Left colon (tissue), 2 donors: ENCODE measurements at places on chromosomes 12 and 14. TPM values are rescaled to one million over a fixed set of nuclear protein-coding genes. Genes with fewer than 3 reads are reported as not detected.

- DNase-seq = no peak
Measured at GRCh38 chr12:44158746-44159145, 322.9 kb downstream of the TMEM117 start.

Gene GYS2
- not detected for total RNA-seq

GRCh38 chr14:104461676-104462449 lies 117.7 kb upstream of the C14orf180 start:
- no peak for DNase-seq

Gene TMEM260
- total RNA-seq = 17.9 TPM

- no peak for DNase-seq
Measured at GRCh38 chr12:50569876-50570275, 65.1 kb downstream of the DIP2B start.

Gene LHX5
- total RNA-seq = not detected

DNA sequence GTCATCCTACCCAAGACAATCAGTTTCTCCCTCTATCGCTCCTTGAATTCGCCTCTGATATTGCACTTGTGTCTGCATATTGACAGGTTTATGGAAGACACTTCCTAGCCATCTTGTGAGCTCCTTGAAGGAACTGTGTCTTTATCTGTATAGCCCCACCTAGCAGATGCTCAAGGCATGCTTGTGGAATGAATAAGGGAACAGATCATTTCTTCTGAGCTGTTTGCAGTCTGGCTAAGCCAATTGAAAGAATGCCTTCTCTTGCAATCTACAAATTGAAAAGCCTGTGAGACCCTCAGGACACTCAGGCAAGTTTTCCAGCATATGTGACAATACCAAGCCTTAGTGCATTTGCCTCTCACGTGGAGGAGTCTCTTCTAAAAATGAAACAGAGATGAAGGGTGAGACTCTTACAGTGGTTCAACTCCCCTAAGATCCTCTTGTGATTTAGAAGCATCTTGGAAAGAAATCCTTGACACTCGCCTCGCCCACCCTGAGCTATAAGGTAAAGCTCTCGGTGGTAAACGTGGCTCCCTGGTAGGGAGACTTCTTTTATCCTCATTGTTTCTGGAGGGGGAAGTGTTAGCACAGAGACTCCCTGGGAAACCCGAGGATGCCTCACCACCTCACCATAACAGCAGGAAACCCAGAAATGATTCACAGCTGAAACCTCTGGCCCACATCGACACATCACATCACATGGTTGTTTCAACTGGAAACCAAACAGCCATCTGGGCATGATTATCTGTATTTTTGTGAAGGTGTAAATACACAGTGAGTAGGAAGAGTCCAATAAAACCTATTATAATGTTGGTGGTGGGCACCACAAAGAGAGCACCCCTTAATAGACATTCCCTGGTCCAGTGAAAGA lies 112.3 kb upstream of the BCL2L14 start:
- DNase-seq = no peak

GRCh38 chr12:6788972-6789924 lies at the start of gene CD4:
CD4 (plus strand) TSS chr12:6789528; CDS start chr12:6800139, 10,611 bp downstream.
- peak; percentile 64 for DNase-seq

DNA sequence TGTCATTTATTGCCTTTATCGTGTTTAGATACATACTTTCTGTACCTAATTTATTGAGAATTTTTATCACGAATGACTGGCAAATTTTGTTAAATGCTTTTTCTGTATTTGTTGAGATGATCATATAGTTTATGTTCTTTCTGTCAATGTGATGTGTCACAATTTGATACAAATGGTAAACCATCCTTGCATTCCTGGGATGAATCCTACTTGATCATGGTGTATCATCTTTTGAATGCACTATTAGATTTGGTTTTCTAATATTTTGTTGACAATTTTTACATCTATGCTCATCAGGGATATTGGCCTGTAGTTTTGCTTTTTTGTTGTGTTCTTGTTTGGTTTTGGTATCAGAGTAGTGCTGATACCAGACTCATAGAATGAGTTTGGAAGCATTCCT lies 185.1 kb downstream of the NUBPL start:
- no peak for DNase-seq

Gene VDR
- 154 TPM for total RNA-seq

DNA sequence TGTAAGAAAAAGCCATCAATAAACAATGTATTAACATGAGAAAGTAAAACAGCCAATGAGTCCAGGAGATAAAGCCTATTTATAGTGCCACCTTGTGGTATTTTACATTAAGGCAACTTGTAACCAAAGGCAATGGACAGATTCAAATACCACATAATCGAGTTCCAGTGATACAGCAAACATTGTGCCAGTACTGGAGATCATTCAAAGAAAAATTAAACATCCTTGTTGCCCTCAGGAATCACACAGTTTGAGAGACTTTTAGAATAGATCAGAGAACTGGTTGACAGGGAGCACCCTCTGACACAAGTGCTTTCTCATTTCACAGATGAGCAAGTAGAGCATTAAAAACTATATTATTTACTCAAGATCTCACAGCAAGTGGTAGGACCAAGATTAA lies 98.1 kb downstream of the DDHD1 start:
- no peak for DNase-seq

GRCh38 chr12:19912991-19913390 lies 455.3 kb upstream of the PDE3A start:
- DNase-seq = peak; percentile 37

Gene PITPNM2
- 11.4 TPM for total RNA-seq

DNA sequence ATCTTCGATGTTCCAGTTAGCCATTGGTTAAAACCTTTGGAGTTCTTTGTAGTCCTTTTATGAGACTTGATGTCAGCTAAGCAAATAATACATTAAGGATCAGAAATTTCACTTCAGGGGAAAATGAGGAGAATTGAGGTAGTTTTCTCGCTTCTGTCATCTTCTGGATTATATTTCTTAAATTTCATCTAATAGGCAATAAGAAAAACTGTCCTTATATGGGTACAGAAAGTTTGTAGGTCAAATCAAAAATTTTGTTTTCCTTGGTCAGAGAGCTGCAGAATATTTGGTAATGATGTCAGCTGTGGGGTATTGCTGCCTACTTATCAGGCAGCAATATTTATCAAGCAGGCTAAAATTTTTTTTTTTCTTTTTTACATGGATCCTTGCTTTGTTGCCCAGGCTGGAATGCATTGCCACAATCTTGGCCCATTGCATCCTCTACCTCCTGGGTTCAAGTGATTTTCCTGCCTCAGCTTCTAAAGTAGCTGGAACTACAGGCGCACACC lies 37.1 kb downstream of the RIMKLB start:
- DNase-seq = no peak
